ENCODE measurements at places on chromosomes 1 and 21.

GRCh38 chr1:44700573-44700972, 26.1 kb downstream of the ARMH1 start:
- no peak for DNase-seq

DNA sequence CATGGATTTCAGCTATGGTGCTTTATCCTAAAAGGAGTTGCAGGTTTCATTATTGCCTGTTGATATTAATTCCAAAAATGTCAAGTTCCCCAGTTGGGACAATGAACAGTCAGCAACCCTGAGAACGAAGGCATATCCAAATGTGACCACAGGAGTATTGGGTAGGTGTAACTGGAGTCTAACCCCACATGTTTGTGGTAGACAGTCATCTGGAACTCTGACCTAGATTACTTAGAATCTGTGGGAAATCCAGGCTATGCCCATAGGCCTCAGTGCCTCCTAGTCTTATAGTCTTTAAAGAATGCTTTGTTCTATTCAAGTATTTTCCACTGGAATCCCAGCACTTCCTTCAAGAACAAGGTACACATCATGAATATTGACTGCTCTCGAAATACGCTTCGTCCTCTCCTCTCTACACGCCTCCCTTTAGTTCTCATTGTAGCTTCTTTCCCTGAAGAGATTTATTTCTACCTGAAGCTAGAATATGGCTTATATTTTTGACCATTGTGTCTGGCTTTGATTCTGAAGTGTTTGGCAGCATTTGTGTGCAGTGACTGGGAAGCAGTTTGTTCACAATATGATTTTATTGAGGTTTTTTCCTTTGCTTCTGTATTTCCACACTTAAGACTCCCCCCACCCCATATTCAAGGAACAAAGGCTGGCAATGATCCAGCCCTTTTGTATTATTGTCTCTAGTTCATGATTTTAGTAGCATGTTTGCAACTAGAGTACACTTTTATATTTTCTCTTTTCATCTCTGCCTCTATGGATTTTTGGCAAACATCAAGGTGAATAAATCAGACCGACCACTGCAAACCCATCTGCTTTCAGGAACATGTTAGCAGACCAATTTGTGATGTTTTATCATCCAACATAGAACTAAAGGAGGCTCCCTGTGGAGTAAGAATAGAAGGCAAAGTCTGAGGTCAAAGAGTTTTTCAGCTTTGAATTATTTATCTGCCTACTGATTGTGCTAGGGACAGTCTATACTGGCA, 178.6 kb downstream of the GPR52 start:
- no peak for DNase-seq

DNA sequence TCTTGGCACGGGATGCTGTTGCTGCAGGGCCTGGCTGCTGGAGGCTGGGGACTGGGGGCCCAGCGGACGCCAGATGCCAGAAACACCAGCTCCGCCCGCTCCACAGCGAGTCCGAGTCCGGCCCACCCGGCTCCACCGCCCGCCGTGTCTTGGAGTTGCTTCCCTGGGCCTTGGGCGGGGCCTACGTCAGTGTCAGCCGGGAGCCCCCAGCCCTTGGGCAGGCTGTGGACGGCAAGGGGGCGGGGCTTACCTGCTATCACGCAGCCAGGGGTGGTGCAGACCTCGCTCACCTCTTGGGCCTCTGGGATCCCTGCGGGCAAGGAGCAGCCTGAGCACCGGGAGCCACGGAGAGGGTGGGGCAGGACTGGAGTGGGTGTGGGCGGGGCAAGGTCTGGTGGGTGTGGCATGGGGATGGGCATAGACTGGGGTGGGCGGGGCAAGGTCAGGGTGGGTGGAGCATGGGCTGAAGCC, 21.8 kb downstream of the MMEL1 start:
- DNase-seq, result peak; percentile 70

DNA sequence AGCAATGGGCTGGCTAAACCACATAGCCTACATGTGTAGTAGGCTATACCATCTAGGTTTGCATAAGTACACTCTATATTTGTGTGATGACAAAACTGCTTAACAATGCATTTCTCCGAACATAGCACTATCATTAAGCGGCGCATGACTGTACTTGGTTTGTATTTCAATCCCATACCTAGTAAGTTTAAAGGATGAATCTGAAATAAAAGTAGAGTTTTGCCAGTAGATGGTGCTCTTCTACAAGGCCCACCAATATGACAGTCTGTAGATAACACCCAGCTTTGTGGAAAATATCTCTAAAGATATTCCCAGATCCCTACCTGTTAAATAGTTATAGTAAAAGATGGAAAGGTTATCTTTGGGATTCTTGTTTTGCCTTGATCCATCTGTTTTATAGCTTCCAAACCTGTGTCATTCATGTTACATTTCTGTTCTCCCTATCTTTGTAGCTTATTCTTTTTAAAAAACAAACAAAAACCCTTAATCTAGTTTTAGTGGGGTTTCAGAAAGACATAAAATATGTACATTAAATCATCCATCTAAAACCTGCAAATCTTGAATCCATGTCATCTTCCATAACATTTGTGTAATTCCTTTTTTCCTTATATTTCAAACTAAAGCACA, 33.9 kb upstream of the ASPM start:
- DNase-seq, result peak; percentile 57

GRCh38 chr1:169741666-169742394, 8.0 kb upstream of the SELE start:
- no peak for DNase-seq

GRCh38 chr1:193118803-193119730, 2.8 kb upstream of the CDC73 start:
- no peak for DNase-seq
